ENCODE measurements at places on chromosomes 1 and 21.

GRCh38 chr1:116322752-116323405, 50.2 kb upstream of the ATP1A1 start:
- DNase-seq, result no peak

DNA sequence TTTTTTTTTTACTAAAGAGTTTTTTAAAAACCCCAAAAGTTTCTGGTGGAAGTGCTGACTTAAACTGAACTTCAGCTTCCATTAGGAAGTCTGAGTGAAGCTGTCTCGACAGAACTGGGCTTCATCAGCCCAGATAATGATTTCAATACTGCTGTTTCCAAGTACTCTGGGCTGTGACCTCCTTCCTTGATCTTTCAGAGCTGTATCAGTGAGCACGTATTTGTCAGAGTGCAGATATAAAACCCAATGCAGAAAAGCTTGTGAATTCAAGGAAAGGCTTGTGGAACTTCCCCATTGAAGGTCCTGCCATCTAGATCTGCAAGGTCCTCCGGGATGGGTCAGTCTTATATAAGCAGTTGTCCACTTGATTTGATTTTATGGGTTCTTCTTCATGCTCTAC, 50.1 kb upstream of the RGS21 start:
- DNase-seq, result no peak

DNA sequence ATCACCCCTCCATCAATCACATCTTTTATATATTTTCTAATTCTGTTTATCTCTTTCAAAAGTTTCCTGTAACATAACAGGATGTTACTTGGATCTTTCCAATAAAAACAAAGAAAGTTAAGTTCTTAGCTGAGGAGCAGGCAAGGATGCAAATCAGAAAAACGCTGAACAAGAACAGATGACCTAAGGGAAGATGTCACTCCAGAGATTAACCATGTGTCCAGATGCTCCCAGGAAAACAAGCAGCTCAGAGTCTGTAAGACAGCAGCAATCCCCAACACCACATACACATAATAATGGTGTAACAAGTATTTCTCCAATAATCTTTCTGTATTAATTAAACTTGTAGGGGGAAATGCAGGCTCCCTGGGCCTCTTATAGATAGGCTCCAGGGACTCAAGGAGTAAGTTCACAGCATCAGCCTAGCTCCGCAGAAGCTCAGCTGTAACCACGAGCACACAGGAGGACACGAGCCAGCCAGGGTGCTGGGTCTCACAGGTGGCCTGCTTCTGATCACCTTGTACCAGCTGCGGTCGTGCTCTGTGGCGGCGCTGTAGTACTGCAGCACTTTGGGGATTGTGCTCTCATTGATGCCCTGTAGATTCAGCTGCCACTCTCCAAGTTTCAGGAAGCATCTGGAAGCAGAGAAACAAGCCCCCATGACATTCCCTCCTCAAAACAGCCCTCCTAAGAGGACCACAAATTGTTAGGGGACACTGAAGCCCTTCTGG, 33.1 kb upstream of the EXOSC10 start:
- no peak for DNase-seq

- DNase-seq, result no peak
Observed at GRCh38 chr1:94951046-94951445, 24.1 kb upstream of the CNN3 start.

- no peak for DNase-seq
Observed at GRCh38 chr1:200379432-200379757, 30.4 kb downstream of the ZNF281 start.

DNA sequence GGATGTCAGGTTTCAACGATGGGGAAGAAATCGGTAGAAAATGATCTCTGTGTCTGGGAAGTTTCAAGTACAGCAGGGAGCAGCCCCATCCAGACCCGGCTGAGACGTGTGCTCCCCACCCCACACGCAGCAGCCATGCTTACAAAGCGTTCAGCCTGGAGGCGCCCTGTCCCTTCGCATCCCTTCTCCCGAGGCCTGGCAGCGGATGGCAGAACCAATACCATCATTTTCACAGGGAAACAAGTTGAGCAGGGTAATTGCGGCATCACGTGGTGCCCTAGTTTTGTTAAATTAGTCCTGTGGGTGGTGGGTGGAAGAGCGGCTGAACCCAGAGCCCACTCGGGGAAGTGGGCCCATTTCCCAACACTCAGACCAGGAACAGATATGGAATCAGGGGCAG, 23.9 kb downstream of the KCNAB2 start:
- no peak for DNase-seq

DNA sequence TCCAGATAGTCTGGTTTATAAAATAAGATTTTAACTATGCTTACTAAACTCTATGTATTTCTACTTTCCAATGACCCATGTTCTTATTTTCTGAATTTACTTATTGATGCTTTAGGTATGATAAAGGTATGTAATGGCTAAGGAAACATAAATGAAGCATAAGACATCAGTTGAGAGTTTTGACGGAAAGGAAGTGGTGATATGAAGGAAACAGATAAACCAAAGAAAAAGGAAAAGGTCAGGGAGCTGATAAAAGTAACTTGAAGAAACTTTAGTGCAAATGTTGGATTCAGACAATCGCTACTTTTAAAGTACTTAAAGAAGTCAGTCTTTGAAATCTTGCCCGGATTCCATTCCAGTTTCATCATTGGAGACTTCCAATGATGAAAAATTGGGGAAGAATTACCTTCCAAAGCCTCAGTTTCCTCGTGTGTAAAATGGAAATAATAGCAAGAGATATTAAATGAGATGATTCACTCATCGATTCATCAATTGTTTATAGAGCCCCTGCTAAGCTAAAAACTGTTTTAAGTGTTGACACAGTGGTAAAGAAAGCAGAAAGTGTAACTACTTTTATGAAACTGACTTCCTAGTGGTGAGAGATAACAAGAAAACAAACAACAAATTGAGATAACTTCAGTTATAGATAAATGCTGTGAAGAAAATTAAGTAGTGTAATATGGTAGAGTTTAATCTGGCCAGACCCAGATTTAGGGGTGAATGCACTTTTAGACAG, 10.6 kb downstream of the PTPRC start:
- no peak for DNase-seq

GRCh38 chr1:61853583-61853982, 111.3 kb downstream of the PATJ start:
- no peak for DNase-seq

DNA sequence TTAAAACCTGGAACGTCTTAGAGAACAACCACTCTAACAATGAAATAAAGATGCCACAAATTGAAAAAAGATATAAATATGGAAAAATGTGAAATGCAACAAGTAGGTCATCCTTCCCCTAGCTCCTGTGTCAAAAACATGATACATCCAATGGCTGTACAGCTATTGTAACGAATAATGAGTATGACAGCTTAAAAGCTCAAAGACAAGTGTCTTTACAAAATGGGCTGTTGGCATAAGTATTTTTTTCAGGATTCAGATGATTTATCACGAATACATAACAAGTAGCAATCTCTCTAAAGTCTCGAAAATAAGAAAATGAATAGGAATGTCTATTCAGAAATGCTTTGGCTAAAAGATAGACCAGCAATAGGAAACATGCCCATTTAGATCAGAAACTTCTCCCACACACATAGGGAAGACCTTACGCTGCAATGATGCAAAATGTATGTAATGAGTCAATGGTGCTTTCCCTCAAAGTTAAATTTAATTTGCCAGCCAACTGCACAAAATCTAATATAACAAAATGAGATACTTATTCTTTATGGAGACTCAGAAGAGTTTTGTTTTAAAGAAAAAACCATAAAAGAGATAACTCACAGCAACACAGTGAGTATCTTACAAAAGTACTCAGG, 8.3 kb downstream of the TGFBR3 start:
- no peak for DNase-seq

- no peak for DNase-seq
Observed at GRCh38 chr1:196152975-196153374, 455.3 kb downstream of the KCNT2 start.

GRCh38 chr1:155206891-155207805, 549 bp downstream of the THBS3 start:
- DNase-seq, result peak; percentile 81

DNA sequence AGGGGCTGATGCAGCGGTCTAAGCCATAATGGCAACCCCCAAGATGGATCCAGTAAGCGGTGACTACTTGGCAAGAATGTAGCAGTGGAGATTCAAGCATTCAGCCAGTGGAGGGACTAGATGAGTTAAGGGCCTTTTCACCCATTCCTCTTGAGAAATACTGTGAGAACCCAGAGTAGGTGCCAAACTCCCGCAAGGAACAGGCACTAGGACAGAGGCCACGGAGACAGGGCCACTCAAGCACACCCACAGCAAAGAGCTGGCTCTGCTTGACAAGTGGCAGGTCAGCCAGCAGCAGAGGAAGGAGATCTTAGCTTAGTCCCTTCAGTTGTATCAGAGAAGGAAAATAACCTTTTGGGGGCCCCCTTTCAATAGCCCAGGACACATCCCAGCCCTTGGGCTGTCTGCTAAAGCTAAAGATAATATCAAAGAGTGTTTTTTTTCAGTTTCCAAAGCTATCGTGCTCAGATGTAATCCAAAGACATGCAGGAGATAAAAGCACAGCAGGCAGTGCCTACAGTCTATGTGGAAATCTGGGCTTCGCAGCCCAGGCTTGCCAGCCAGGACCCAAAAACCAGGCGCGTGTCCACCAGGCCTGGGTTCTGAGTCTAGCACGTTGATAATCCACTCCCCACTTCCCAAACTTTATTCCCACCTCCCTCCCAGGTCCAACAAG, 62.0 kb upstream of the GOLT1A start:
- DNase-seq, result no peak

DNA sequence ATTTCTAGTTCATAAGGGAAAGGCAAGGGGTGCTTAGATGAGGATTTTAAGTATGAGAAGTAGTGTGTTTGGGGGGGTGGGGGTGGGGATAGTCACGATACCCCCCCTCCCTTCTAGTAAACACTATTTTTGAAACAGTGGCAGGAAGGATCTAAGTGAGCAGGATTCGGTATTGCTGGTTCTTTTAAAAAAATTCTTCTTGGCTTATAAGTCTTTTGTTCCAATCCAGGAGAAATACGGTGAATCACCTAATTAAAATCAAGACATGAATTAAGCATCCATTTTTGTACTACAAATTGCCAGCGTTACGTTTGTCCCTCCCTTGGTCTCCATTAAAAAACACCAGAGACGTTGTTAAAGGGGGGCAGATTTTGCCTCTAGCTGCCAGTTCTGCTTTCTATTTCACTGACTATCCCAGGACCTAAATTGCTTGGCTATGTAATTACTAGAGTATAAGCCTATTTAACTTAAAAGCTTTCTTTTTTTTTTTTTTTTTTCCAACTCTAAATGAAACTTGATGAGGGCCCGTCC, 911 bp downstream of the LMO4 start:
- DNase-seq, result no peak

- DNase-seq, result peak; percentile 82
Observed at GRCh38 chr1:244047621-244048255, 3.3 kb upstream of the ZBTB18 start.

- no peak for DNase-seq
Observed at GRCh38 chr1:51946300-51946699, 44.2 kb downstream of the RAB3B start.

GRCh38 chr1:102241431-102242338, 245.0 kb upstream of the OLFM3 start:
- no peak for DNase-seq

- DNase-seq, result peak; percentile 76
Observed at GRCh38 chr21:29372063-29372802, 73.5 kb downstream of the BACH1 start.

DNA sequence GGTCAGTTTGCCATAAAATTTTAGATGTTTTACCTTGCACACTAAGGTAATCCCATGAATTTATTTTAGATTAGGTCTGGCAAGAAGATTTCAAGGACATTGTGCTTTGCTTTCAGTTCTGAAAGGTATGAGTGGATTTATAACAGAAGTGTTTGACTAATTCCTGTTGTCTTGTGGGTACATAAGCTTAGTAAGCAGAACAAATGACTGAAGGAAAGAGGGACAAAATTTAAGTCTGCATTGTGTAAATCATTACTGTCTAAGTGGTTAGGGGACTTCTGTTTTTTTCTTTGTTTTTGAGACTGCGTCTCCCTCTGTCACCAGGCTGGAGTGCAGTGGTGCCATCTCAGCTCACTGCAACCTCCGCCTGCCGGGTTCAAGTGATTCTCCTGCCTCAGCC, 60.1 kb downstream of the PKN2 start:
- DNase-seq, result no peak

GRCh38 chr1:20178634-20179370, 7.1 kb upstream of the UBXN10 start:
- DNase-seq, result peak; percentile 30

- no peak for DNase-seq
Observed at GRCh38 chr1:101509370-101509769, 272.6 kb downstream of the S1PR1 start.

DNA sequence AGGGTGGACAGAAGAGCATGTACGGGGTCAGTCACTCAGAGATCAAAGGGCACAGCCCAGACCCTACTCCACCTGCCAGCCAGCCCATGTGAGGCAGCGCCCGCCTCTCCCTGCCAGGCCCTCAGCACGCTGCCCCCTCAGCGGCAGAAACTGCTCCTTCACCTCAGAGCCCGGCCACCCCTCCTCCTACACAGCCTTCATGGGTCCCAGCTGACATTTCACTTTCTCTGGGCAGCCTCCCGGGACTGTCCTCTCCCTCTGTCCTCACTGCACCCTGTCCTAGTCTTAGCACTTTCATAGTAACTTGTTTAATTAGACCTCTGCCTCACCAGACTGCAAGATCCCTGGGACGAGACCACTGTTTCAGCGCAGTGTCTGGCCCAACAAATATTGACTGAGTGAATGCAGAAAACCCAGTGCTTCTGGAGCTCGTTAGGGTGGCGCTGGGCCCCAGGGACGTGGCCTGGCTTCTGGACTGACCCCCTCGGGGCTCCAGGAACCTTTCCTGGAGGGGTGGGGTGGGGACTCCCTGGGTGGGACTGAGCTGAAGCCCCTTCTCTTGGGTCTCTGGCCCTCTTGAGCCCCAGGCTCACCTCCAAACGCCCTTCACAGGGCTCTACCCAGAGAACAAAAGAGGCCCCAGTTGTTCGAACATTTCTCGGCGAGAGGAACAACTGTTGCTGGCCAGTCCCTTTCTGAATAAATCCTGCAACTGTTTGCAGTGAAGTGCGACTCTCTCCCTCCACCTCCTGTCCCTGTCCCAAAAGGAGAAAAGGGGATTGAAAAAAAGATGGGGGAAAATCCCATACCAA, 114.9 kb downstream of the CASZ1 start:
- no peak for DNase-seq

DNA sequence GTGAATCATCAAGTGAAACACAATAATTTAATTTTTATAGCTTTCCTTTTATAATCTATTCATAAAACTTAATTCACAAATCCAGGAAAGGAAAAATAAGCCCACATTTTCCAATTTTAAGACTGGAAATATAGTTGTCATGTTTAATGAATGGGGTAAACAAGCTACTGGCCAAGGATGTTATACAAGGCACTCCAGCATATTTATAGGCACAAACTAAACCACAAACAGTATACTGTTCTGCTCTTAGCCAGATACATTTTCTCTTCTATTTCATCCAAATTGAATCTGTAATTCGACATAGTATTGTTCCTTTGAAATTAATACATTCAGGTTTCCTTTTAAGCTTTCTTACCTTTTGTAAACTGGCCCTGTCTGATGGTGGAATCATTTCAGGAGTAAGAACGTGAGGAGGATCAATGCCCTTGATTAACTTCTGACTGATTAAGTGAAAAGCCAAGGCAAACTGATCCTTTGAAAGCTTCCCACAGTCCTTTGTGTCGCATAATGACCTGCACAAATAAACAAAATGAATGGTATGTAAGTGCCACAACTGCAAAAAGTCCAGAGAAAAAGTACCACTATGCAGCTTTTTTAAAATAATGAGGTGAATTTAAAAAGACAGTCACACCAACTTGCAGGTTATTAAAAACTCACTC, 74.4 kb downstream of the EPS15 start:
- no peak for DNase-seq

- DNase-seq, result no peak
Observed at GRCh38 chr1:38560457-38560856, 299.1 kb downstream of the RRAGC start.

- no peak for DNase-seq
Observed at GRCh38 chr1:17274186-17275170, 25.6 kb downstream of the PADI3 start.
